CD4-positive, alpha-beta T cell (primary cell): ENCODE measurements at places on chromosomes 2 and 18.

GRCh38 chr2:53058526-53058925, 709.1 kb upstream of the CHAC2 start:
- no peak for DNase-seq

DNA sequence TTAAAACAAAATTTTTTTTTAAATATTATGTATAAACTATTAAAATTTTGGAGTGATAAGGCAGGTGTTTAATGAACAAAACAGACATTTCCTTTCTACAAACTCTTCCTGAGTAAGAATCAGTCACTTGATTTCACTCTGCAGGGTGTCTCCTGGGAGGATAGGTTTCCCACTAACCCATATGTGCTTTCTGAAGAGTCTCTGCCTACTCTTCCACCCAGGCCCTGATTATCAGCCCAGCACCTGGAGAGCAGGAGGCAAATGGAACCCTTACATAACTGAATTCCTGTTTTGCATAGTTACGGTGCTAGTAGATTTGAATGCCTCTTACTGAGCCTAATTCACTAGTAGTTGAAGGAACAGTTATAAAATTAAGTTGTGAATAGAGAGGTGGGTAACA, 1718.6 kb downstream of the SUCLG1 start:
- DNase-seq = no peak

GRCh38 chr2:216492597-216493333, 5.9 kb upstream of the RPL37A start:
- no peak for DNase-seq

- DNase-seq = no peak
These were observed 165.1 kb downstream of the RPIA start for GRCh38 chr2:88856409-88857135.

DNA sequence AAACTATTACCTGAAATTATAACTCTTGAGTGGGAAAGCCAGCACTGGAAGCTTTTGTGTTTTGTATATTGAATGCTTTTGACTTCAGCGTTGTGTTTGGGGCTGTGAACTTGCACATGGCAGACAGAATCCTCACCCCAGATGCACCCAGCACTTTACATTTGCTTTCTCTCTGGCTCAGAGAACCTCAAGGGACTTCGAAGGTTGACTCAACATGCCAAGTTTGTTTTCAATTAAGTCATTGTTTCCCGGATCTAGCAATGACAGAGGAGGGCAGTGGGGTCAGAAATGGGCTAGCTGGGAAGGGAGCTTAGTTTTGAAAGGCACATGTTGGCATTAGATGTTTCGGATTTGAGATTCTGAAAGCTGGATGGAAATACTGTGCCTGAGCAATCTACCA, 22.4 kb downstream of the TET3 start:
- no peak for DNase-seq

- no peak for DNase-seq
These were observed 14.9 kb downstream of the CEBPZOS start for GRCh38 chr2:37211212-37211611.

GRCh38 chr2:150142561-150142960, 344.9 kb downstream of the RND3 start:
- DNase-seq = no peak

- no peak for DNase-seq
These were observed 150.6 kb upstream of the MAPRE2 start for GRCh38 chr18:34890486-34891085.
